ENCODE measurements at places on chromosomes 2 and 18.

GRCh38 chr2:126932529-126932928, 33.8 kb downstream of the TEX51 start:
- DNase-seq, result no peak

GRCh38 chr2:163649080-163649479, 86.7 kb downstream of the FIGN start:
- no peak for DNase-seq

DNA sequence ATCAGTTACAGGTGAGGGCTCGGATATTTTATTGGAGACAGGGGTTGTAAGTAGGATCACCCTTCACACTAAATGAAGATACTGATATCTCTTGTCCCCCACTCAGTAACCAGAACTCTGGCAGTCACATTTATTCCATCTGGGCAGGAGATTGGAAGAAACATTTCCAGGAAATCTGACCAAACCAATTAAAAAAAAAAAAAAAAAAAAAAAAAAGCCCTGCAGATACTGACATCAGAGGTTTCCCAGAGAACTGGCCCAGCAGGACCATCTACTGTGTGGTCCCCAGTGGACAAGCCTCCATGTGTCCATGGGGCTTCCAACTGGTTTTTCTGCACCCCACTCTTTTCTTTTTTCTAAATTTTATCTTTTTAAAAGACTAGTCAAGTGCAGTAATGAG, 41.3 kb downstream of the SH2D6 start:
- DNase-seq, result no peak

GRCh38 chr2:235501673-235502031, 7.8 kb downstream of the AGAP1 start:
- DNase-seq, result no peak

DNA sequence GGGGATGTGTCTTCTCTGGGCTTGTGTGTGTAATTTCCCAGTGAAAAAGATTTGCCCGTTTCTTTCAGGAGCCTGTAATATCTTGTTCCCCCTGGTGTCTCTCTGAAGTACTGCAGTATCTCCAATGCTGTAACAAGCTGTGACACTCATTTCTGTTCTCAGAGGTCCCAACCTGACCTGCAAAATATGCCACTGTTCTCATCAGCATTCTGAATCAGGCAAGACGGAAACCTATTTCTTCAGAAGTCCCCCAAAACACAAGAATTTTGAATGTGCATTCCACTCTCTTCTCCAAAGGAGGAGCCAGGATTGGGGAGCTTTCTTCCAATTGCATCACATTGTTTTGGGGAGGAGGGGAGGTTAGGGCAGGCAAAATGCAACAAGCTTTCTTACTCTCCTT, 77.0 kb upstream of the CNGA3 start:
- no peak for DNase-seq
